Effector memory CD4-positive, alpha-beta T cell (primary cell): ENCODE measurements at places on chromosomes 6 and 20.

DNA sequence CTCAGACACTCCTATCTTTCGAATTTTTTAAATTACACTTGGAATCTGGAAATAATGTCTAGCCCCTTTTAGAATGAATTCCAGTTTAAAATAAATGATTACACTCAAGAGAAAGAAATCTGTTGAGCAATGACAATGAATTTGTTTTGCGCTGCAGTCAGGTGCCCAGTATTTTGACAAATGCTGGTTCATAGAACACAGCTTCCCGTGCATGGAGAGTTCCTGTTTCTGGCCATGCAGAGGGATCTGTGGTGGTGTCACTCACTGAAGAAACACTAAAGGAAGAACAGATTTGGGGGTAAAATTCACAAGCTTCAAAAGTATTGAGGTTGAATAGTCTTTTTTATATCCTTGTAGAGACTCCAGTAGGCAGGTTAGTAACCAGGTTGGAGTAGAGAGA lies 113.4 kb upstream of the CEP85L start:
- DNase-seq: no peak

- no peak for DNase-seq
Measured at GRCh38 chr6:20569000-20569610, 34.8 kb downstream of the CDKAL1 start.

GRCh38 chr20:43458422-43458924 lies 777 bp downstream of the SRSF6 start:
- no peak for DNase-seq

DNA sequence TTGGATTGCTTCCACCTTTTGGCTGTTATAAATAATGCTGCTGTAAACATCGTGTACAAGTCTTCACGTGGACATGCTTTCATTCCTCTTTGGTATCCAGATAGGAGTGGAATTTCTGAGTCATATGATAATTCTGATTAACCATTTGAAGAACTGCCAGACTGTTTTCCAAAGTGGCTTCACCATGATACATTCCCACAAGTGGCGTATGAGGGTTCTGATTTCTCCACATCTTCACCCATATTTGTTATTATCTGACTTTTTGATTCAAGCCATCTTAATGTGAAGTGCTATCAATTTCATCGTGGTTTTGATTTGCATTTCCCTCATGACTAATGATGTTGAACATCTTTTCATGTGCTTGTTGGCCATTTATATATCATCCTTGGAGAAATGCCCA lies 2.9 kb upstream of the SNRPB start:
- no peak for DNase-seq

DNA sequence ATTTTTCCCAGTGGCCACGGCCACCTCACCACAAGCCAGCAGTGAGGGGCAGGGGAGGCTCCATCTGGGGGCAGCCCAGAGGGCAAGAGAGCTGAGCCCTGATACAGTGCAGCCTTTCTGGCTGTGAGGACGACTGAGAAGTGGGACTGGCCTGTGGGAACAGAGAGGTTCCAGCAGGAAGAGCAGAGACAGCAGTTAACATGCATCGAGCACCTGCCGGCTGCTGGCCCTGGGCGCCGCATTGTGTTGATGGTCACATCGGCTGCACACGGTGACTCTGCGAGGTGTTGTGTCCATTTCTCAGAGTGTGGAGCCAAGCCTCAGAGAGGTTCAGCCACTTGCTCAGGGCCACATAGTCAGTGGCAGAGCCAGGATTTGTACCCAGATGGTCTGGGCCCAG lies 9.8 kb downstream of the FOXS1 start:
- no peak for DNase-seq
